ENCODE measurements at places on chromosomes 11 and 22. TPM values are rescaled to one million over a fixed set of nuclear protein-coding genes. Genes with fewer than 3 reads are reported as not detected.

DNA sequence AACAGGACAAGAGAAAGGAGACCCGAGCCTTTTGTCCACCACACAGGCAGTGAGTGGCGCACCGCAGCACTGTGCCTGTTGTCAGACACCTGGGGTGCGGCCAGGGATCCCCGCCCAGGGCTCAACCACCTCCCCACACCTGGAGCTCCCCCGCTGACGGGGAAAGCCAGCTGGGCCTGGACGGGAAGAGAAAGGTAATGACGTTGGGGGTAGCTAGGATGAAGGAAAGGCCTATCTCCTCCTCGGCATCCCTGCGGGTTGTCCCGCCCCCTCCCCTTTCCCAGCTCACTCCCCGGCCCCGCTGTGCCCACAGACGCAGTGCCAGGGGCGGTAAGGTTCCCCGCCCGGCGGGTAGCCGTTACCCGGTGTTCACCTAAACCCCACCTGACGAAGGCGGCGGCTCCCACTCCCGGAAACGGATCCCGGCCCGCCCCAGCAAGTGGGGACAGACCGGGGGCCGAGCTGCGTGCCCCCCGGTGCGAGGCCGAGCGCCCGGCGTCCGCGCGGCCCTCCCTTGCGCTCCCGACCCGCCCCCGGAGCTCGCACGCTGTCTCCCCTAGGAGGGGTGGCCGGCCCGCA, 495 bp downstream of the HYOU1 start:
- DNase-seq = no peak
- H3K27me3 ChIP-seq = no peaks in the 10 kb centered on the region
- H3K36me3 ChIP-seq = peaks cover 43% of the 10 kb centered on the region
- peak overlapping the region; percentile 73 for H3K4me3 ChIP-seq

Gene GAB4
- 0.25 TPM for polyA plus RNA-seq

Gene MUC2
- not detected for polyA plus RNA-seq

DNA sequence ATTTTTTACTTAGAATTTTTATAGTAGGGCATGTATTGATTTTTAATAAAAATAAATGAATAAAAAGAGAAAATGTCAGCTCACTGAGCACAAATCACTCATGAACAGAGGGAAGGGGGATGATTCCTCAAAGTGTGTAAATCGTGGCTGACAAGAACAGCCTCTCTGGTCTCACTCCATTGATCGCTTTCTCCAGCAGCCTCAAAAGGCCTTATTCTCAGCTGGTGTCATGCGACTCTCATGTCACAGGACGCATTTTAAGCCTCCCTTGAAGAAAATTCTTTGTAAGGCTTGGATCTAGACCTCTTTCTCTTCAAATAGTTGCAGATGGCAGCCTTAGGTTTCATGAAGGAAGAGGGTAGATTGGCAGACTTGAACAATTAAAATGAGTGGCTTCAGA, 33.9 kb upstream of the SLC5A12 start:
- H3K4me3 ChIP-seq = no peak overlapping the region
- no peaks in the 10 kb centered on the region for H3K4me1 ChIP-seq
- no peaks in the 10 kb centered on the region for H3K27me3 ChIP-seq
- DNase-seq = no peak
- H3K27ac ChIP-seq = peak overlapping the region; percentile 37

DNA sequence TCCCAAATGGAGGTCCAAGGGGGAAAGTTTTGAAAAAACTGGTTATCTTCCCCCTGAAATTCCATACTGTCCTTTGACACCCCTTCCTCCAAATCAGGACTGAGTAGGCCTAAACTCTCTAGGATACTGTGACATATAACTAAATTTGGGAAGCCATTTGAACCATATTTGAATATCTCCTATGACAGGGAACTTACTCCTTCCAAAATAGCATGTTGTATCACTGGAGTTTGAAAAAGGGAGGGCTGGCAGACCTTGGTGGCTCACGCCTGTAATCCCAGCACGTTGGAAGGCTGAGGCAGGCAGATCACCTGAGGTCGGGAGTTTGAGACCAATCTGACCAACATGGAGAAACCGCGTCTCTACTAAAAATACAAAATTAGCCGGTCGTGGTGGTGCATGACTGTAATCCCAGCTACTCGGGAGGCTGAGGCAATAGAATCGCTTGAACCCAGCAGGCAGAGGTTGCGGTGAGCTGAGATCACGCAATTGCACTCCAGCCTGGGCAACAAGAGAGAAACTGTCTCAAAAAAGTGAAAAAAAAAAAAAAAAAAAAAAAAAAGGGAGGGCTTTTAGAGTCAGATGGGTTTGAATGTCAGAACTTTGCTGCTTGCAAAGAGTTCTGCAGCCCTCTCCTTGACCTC, 42.4 kb downstream of the PIK3C2A start:
- no peak for DNase-seq
- peaks cover 3% of the 10 kb centered on the region for H3K36me3 ChIP-seq
- no peak overlapping the region for H3K27ac ChIP-seq
- H3K4me1 ChIP-seq = no peaks in the 10 kb centered on the region
- no peaks in the 10 kb centered on the region for H3K27me3 ChIP-seq

DNA sequence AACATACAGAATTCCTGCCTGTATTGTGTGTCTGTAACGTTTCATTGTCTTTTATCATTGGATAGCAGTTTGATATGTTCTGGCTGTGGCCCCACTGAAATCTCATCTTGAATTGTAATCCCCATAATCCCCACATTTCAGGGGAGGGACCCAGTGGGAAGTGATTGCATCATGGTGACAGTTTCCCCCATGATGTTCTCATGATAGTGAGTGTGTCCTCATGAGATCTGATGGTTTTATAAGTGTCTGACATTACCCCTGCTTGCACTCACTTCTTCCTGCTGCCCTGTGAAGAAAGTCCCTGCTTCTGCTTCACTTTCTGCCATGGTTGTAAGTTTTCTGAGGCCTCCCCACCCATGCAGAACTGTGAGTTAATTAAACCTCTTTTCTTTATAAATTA, 19.6 kb upstream of the MTMR2 start:
- H3K36me3 ChIP-seq = no peaks in the 10 kb centered on the region
- no peaks in the 10 kb centered on the region for H3K27me3 ChIP-seq
- H3K27ac ChIP-seq = no peak overlapping the region
- no peaks in the 10 kb centered on the region for H3K4me1 ChIP-seq
- DNase-seq = no peak

Gene SCGB1A1
- 0.69 TPM for polyA plus RNA-seq

DNA sequence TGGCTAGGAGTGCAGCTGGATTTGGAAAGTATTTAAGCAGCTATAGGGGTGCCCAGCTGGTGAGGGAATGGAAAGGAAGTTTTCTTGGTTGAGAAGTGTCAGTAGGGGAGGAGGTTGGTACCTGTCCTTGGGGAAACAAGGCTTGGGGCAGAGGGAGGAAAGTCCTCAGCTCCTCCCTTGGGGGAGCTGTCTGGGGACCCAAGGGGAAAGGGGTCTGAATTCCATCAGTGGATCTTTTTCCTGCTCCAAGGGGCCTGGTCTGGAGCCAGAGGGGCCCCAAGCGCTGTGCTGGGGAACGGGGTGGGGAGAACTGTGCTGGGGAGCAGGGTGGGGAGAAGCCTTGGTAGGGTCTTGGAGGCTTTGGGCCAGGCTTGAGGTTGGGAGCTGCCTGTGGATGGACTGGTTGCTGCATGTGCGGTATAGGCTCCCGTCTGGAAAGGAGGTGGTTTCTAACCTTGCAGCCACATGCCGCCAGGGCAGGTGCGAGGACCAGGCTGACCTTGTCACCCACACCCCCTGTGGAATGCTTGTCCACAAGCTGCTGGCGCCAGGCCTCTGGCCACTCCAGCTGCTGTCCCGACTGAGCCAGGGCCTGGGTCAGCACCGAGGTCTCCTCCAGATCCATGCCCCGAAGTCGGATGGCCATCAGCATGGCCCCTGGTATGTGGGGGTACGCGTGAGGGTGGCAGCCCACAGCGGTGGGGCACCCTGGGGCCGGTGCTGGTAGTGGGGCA, 963 bp downstream of the TYMP start:
- peaks cover 61% of the 10 kb centered on the region for H3K4me1 ChIP-seq
- H3K36me3 ChIP-seq = peaks cover 19% of the 10 kb centered on the region
- no peak overlapping the region for H3K4me3 ChIP-seq
- H3K27ac ChIP-seq = no peak overlapping the region

GRCh38 chr11:2724104-2724503, 24.3 kb upstream of the KCNQ1OT1 start:
- no peaks in the 10 kb centered on the region for H3K36me3 ChIP-seq
- H3K4me1 ChIP-seq = peaks cover 51% of the 10 kb centered on the region
- no peak overlapping the region for H3K4me3 ChIP-seq
- no peaks in the 10 kb centered on the region for H3K27me3 ChIP-seq
- DNase-seq = no peak
- H3K27ac ChIP-seq = no peak overlapping the region

GRCh38 chr11:40140560-40140959, 1318.9 kb downstream of the LRRC4C start:
- H3K36me3 ChIP-seq = no peaks in the 10 kb centered on the region
- H3K27me3 ChIP-seq = no peaks in the 10 kb centered on the region
- no peak overlapping the region for H3K4me3 ChIP-seq
- no peak overlapping the region for H3K27ac ChIP-seq

Gene FGF4
- polyA plus RNA-seq = not detected

GRCh38 chr22:42344361-42344905, 74.0 kb upstream of the TCF20 start:
- H3K27me3 ChIP-seq = no peaks in the 10 kb centered on the region
- peaks cover 85% of the 10 kb centered on the region for H3K4me1 ChIP-seq
- no peak for DNase-seq
- peak overlapping the region; percentile 75 for H3K27ac ChIP-seq

All from spinal cord (tissue), 10 donors.